ENCODE measurements at places on chromosomes 11 and 22. TPM values are rescaled to one million over a fixed set of nuclear protein-coding genes. Genes with fewer than 3 reads are reported as not detected.

The TSSK2 gene
- not detected for total RNA-seq

The SCN3B gene
- total RNA-seq = not detected

- H3K36me3 ChIP-seq = no peaks in the 10 kb centered on the region
- H3K4me1 ChIP-seq = no peaks in the 10 kb centered on the region
- no peak overlapping the region for H3K4me3 ChIP-seq
- H3K27me3 ChIP-seq = peaks cover 2% of the 10 kb centered on the region
These were observed 369.6 kb downstream of the TENM4 start for GRCh38 chr11:79071190-79071589.

- peaks cover 12% of the 10 kb centered on the region for H3K4me1 ChIP-seq
- H3K27ac ChIP-seq = no peak overlapping the region
- DNase-seq = no peak
These were observed 12.2 kb downstream of the MAFF start for GRCh38 chr22:38213990-38214301.

GRCh38 chr22:39284142-39284980 is 35.1 kb downstream of the RPL3 start:
- no peak overlapping the region for H3K27ac ChIP-seq
- DNase-seq = no peak
- peaks cover 3% of the 10 kb centered on the region for H3K4me1 ChIP-seq
- H3K36me3 ChIP-seq = no peaks in the 10 kb centered on the region
- H3K27me3 ChIP-seq = peaks cover 22% of the 10 kb centered on the region

DNA sequence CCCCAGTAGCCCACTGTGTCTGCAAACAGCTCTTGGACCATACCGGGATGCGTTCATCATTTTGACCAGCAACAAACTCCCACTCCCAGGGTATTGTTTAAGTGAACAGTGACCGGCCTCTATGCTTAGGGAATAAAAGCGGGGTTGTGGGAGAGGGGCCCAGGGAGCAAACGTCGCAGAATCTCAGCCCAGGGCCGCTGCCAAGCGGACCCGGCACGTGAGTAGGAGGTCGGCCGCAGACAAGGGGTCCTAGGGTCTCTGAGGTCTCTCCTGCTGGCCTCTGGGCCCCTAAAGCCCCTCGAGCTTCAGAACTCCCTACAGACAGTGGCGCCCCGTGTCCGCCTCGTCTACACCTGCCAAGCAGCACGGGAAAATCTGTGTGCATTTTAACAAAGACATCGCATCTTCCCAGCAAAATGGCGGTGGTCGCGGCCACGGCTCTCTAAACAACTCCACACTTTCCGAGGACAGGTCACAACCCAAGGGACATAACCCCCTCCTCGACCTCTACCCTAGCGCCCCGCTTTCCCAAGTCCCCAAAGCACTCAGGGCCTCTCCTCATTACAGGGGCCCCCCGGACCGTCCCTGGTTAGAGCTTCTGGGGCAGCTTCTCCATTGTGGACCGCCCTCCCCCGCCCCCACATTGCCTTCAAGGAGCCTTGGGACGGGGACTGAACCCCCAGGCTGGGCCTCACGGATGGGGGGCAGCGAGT is 3.9 kb upstream of the GCAT start:
- peak overlapping the region; percentile 60 for H3K4me3 ChIP-seq
- H3K36me3 ChIP-seq = no peaks in the 10 kb centered on the region
- H3K27ac ChIP-seq = peak overlapping the region; percentile 68
- H3K4me1 ChIP-seq = peaks cover 28% of the 10 kb centered on the region
- H3K27me3 ChIP-seq = peaks cover 56% of the 10 kb centered on the region

DNA sequence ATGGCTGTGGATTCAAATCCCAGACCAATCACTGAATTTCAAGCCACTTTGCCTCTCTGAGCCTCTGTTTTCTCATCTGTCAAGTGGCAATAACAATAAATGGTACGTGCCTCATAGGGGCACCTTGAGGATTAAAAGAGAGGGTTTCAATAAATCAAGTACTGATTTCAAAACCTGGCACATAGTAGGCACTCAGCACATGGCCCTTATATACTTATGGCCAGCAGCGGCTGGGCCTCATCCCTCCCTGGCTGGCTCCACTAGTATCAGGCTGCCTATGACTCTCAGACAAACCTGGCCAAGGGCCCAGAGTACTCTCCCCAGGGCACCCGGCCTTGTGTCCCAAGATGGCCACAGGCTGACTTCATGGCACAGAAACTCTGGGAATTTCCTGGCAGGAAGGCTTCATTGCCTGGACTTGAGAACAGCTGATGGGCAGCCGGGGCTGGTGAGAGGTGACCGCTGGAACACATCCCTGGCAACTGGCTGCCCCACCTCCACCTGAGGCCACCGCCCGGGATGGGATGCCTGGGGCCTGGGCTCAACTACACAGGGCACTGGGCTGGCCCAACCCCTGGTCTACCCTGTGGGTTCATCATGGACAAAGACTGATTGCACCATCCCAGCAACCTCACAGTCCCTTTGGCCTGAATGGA is 3.4 kb downstream of the FADS3 start:
- DNase-seq = no peak
- H3K36me3 ChIP-seq = no peaks in the 10 kb centered on the region
- peaks cover 5% of the 10 kb centered on the region for H3K27me3 ChIP-seq
- H3K4me1 ChIP-seq = peaks cover 2% of the 10 kb centered on the region
- H3K4me3 ChIP-seq = no peak overlapping the region
- no peak overlapping the region for H3K27ac ChIP-seq

GRCh38 chr11:107851704-107852310 is 6.8 kb downstream of the SLC35F2 start:
- H3K4me1 ChIP-seq = peaks cover 9% of the 10 kb centered on the region
- H3K36me3 ChIP-seq = no peaks in the 10 kb centered on the region
- no peak overlapping the region for H3K27ac ChIP-seq

DNA sequence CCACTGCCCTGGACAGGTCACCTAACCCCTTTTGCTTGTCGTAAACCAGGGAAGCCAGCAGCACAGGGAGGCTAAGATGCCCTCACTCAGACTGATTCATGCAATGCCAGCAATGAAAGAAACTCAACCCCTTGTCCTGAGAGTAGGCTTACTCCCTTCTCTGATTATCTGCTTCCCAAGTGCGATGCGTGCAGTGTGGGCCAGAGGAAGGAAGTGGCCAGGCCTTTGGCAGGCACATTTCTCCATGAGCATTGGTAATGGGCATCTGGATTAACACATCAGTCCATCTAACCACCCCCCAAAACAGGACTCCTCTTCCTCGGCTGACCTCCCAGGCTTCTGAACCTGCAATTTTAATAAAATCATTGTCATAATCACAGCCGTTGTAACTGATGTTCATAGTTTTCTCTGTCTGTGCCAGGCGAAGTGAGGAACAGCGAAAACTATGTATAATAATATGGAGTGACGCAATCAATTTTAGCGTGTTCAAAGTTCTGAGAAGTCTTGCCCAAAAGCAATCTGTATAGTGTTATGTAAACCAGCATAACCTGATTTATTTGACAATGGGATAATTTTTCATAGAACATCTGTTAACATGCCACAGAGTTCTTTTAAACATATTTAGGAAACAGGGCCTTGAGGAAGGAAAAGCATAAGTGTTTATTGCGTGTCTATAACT is 33.9 kb downstream of the TST start:
- peaks cover 28% of the 10 kb centered on the region for H3K27me3 ChIP-seq
- peaks cover 5% of the 10 kb centered on the region for H3K36me3 ChIP-seq
- H3K4me1 ChIP-seq = no peaks in the 10 kb centered on the region
- no peak overlapping the region for H3K27ac ChIP-seq
- no peak overlapping the region for H3K4me3 ChIP-seq
- DNase-seq = no peak

DNA sequence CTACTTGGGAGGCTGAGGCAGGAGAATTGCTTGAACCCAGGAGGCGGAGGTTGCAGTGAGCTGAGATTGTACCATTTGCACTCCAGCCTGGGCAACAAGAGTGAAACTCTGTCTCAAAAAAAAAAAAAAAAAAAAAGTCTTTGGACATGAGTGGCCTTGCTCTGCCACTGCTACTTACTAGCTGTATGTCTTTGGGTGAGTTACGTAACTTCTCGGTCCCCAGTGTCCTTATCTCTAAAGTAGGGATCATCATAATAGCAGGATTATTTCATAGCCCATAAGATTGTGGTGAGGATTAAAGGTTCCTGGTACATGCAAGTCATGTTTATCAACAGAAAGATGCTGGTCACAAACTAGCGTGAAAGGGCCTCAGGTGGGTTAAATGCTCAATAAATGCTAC is 53.9 kb upstream of the HEPHL1 start:
- H3K36me3 ChIP-seq = no peaks in the 10 kb centered on the region
- no peak for DNase-seq
- H3K27ac ChIP-seq = no peak overlapping the region

DNA sequence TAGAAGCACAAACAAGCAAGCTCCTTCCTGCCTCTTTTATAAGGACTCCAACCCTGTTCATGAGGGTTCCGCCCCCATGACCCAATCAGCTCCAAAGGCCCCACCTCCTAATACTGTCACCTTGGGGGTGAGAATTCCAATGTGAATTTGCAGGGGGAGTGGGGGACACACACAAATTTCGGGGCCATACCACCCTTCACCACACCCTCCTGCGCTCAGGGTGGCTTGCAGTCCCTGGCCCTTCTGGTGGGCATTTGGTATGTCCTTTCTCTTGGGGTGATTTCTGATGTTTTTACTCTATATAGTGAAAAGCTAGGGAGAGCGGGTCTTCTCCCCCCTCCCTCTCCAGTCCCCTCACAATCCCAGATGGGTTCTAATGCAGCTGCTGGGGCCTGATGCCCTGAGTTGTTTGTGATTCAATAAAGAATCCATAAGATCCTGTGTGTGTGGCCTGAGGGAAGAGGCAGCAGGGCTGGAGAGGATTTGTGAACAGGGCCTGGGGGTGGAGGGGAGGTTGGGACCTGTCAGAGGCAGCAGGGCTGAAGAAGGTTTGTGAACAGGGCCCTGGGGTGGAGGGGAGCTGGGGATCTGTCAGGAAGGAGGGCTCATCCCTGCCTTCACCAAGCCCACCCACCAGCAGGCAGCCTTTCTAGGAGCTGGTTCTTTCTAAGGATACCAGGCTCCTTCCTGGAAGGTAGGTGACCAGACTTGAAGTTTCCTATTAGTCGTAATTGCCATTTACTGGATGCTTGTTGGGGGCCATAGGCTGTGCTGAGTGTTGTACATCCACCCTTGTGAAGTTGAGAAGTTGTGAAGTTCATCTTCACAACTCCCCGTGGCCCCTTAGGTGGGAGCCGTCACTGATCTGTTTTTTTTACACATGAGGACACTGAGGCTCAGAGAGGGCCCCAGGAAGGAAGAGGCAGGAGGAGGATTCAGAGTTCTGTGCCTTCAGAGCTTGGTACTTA is 7.9 kb downstream of the SLC35C1 start:
- H3K36me3 ChIP-seq = peaks cover 11% of the 10 kb centered on the region
- DNase-seq = no peak
- peaks cover 28% of the 10 kb centered on the region for H3K4me1 ChIP-seq
- H3K27me3 ChIP-seq = no peaks in the 10 kb centered on the region
- H3K27ac ChIP-seq = peak overlapping the region; percentile 43
- no peak overlapping the region for H3K4me3 ChIP-seq

- peaks cover 17% of the 10 kb centered on the region for H3K4me1 ChIP-seq
- H3K4me3 ChIP-seq = peak within 1 kb of the TSS; percentile 86
- H3K36me3 ChIP-seq = peaks cover 2% of the 10 kb centered on the region
- DNase-seq = no peak
- peak within 1 kb of the TSS; percentile 80 for H3K27ac ChIP-seq
These were observed at the start of gene JHY for GRCh38 chr11:122882189-122882856. Gene JHY (plus strand): TSS chr11:122882759. CDS start chr11:122885850, 3,091 bp downstream.

Measured in activated naive CD8-positive, alpha-beta T cell treated with anti-CD3 and anti-CD28 coated beads, Interleukin-2, amount 10 ng/mL, durations not matched to agents 7 days and 5 days (primary cell).